ENCODE measurements at places on chromosomes 11 and 22.
A peak's percentile ranks its signal among the peaks of the same experiment; 100 is the strongest.

- DNase-seq = peak; percentile 94
Observed at GRCh38 chr11:72724851-72725723, 27.1 kb downstream of the ARAP1 start.

DNA sequence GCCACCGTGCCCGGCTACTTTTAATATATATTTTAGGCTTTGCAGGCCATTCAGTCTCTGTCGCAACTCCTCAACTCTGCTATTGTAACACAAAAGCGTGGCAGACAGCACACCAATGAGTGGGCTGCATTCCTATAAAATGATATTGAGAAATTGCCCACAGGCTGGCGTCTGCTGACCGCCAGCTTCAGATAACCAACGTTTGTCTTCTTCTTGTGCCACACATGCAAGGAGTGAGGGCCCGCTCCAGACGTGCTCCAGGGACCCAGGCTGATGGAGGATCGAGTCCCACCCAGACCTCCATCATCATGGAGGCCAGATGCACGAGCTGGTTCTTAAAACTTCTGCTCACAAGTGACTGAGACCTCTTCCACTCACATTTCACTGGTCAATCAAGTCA is 35.4 kb upstream of the LINC01488 start:
- DNase-seq = no peak

DNA sequence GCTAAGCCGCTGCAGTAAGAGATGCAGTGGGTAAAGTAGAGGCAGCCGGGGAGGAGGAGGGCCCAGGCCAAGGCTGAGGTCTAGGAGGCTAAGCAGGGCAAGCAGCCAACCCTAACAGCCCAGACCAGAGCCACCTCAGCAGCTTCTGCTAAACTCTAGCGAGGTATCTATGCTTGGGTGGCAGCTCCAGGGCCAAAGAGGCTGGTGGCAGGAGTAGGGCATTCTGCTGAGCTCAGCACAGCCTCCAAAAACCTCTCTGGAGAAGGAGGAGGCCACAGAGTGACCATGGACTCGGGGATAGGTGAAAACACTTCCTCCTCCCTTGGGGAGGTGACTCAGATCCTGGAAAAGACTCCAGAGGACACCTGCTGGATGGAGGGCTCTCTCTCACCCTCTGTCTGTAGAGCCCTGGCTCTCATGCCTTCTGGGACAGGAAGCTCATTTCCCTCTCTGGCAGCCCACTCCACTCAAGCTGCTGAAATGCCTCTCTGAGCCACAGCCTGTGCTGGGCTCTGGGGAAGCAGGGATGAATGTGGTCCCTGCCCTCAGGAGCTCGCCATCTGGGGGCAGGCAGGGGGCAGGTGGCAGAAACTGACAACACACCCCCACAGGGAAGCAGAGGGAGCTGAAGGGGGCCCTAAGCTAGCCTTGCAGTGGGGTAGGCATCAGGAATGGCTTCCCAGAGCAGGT is 16.5 kb upstream of the TPBGL start:
- no peak for DNase-seq

DNA sequence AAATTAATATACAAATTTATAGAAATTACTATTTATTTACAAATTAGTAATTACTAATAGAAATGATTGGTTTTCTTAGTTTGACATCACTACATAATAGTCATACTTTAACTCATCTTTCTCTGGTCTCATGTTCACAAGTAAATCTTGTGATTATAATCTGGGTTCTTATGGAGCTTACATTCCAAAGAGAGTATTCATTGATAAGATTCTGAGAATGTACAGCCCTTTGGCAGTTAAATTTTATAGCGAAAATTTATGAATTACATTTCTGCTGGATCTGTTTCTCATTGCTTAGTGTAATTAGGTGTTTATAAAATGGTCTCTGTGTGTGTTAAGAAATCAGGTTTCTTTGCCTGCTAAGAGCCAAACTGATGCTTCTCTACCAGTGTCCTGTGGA is 175.2 kb downstream of the TMEM135 start:
- DNase-seq = no peak

DNA sequence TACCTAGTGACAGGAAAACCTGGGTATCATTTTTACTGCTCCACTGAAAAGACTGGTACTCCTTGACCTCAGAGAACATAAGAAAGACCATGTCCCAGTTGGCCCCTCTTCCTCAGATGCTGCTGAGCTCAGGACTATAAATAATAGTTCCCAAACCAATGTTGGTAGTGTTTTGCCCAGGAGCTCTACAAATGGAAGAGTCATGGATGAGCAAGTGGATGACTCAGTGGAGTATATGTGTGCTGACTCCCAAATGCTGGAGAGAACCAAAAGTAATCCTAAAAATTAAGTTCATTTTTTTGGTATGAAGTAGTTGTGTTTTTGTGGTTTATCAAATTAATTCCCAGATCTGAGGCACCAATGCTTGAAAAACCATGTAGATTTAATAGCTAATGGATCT is 482.0 kb downstream of the KCNA4 start:
- no peak for DNase-seq

- no peak for DNase-seq
Observed at GRCh38 chr11:44982496-44983062, 31.9 kb upstream of the TP53I11 start.

- no peak for DNase-seq
Observed at GRCh38 chr11:2772544-2773031, 72.8 kb upstream of the KCNQ1OT1 start.

DNA sequence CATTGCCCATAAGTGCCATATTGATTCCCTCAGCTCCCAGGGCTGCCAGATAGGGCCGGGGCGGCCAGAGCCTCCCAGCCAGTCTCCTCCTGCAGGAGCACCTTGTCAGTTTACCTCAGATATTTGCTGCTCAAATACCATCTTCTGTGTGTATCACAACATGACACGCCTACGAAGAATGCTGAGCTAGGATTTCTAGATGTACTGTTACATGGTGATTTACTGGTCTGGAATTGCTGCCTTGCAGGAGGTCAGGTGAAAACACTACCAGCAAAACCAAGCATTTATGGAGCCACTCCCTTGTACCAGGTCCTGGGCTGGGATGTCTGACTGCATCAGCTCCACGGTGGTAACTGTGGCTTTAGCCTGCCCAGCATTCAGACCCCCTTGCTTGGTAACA is 11.8 kb downstream of the MICAL3 start:
- no peak for DNase-seq

- no peak for DNase-seq
Observed at GRCh38 chr11:107778839-107779517, 67.1 kb upstream of the SLN start.

- peak; percentile 36 for DNase-seq
Observed at GRCh38 chr11:94768602-94769541, 716 bp downstream of the AMOTL1 start.

DNA sequence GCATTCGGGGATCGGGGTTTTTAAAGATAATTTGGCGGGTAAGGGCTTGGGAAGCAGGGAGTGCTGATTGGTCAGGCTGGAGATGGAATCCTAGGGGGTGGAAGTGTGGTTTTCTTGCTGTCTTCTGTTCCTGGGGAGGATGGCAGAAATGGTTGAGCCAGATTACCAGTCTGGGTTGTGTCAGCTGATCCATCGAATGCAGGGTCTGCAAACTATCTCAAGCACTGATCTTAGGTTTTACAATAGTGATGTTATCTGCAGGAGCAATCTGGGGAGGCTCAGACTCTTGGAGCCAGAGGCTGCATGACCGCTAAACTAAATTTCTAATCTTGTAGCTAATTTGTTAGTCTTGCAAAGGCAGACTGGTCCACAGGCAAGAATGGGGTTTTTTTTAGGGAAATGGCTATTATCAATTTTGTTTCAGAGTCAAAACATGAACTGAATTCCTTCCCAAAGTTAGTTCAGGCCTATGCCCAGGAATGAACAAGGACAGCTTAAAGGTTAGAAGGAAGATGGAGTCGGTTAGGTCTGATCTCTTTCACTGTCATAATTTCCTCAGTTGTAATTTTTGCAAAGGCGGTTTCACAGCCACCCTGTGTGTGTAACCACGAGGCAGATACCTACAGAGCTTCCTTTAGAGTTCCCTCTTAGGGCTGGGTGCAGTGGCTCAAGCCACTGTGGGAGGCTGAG is 10.2 kb downstream of the SCGB1A1 start:
- peak; percentile 92 for DNase-seq

GRCh38 chr11:97865424-97866012 is 1155.2 kb upstream of the CNTN5 start:
- no peak for DNase-seq

- no peak for DNase-seq
Observed at GRCh38 chr11:35357923-35358322, 61.4 kb downstream of the SLC1A2 start.

GRCh38 chr11:82903843-82904586 is 2.5 kb downstream of the DDIAS start:
- no peak for DNase-seq

Data from cerebellar cortex (tissue), 1 donor.